ENCODE measurements at places on chromosomes 1 and 21. TPM values are rescaled to one million over a fixed set of nuclear protein-coding genes. Genes with fewer than 3 reads are reported as not detected.

FAF1 gene
- 84.4 TPM for total RNA-seq

CD53 gene
- total RNA-seq, result 403 TPM

RORC gene
- total RNA-seq, result 1.3 TPM

TNN gene
- total RNA-seq, result not detected

MYOM3 gene
- total RNA-seq, result not detected

DNA sequence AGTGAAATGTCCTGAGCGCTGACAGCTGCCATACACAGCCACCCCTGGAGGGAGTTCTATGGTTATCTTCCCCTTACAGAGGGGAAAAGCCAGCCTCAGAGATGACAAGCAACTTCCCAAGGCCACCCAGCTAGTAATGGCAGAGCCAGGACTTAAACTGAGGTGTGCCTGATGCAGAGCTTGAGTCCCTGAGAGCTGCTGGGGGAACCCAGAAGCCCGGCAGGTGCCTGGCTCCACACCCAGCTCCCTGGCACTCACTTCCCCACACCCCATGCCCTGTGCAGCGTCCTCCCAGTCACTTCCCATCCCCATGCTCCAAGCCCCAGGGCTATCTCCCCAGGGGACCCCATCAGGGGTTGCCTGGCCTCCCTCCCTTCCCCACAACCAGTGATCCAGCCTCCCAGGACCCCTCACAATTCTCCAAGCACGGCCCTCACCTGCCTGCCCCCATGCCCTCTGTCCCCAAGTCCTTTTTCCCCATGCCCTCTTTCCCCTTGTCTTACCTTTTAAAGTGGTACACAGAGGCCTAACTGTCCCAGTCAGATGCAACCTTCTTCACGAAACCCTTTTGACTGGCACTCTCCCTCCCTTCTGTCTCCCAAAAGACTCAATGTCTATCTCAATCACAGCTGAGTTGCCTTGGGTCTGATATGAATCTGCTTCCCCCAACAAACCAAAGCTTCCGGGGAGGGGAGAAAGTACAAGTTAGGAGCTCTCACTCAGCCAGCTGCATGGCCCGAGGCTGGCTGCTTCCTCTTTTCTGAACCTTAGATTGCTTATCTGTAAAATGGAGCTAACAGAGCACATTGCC, 39.8 kb upstream of the LRP8 start:
- peak overlapping the region; percentile 81 for H3K27ac ChIP-seq
- no peaks in the 10 kb centered on the region for H3K36me3 ChIP-seq
- DNase-seq, result peak; percentile 76
- peaks cover 14% of the 10 kb centered on the region for H3K4me1 ChIP-seq
- peak overlapping the region; percentile 57 for H3K4me3 ChIP-seq
- H3K27me3 ChIP-seq, result no peaks in the 10 kb centered on the region

DNA sequence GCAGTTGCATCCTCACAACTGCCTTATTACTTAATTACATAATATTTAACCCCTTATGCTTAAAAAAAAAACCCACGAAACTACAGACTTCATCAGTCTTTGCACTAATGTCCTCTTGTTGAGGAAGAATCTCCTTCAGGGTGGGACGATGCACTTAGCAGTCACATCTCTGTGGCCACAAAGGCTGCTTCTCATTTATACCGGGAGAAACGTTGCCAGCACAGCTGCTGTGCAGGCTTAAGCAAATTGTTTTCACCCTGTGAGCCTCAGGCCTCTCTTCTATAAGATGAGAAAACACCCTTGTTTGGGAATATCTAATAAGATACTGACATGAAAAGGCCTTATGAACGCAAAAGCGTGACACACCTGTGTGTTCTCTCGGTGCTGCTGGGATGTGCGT, 2.9 kb upstream of the OBSCN start:
- no peak for DNase-seq
- no peak overlapping the region for H3K4me3 ChIP-seq
- no peaks in the 10 kb centered on the region for H3K4me1 ChIP-seq
- no peaks in the 10 kb centered on the region for H3K36me3 ChIP-seq
- H3K27ac ChIP-seq, result no peak overlapping the region

DNA sequence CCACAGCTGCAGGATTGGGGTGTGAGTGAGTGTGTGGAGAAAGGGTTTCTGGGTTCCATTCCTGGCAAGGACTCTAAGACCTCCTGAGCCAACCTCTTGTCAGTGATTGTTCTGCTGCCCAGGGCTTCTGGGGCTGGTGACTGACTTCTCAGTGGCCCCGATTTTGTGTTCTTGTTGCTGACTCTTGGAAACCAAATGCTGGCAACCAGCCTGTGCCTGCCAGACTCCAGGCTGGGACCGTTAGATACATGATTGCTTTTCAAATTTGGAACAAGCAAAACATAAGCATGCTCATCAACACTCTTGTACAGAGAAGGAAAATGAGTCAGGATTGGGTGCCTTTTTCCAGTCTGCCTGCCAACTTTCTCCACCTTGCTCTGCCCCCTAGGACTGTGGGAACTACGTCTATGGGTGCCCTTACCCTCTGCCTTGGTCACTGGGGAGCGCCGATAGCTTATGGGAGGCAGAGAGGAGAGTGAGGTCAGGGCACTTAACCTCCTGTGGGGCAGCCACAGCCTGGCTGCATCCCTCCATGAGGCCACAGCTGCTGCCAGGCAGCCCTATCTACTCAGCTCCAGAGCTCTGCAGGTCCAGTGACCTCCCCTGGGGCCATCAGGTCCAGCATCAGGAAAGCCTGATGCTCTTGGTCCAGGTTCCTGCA, 39.3 kb upstream of the EPS8L3 start:
- H3K27ac ChIP-seq, result peak overlapping the region; percentile 99
- no peaks in the 10 kb centered on the region for H3K36me3 ChIP-seq
- H3K4me1 ChIP-seq, result peaks cover 91% of the 10 kb centered on the region
- peak; percentile 41 for DNase-seq
- H3K4me3 ChIP-seq, result peak overlapping the region; percentile 75

Measured in activated CD8-positive, alpha-beta memory T cell treated with anti-CD3 and anti-CD28 coated beads, Interleukin-2, amount 10 ng/mL, durations not matched to agents 7 days and 5 days (primary cell).